NCI-H1694 (cell line): ENCODE measurements at places on chromosomes 16 and 17.

DNA sequence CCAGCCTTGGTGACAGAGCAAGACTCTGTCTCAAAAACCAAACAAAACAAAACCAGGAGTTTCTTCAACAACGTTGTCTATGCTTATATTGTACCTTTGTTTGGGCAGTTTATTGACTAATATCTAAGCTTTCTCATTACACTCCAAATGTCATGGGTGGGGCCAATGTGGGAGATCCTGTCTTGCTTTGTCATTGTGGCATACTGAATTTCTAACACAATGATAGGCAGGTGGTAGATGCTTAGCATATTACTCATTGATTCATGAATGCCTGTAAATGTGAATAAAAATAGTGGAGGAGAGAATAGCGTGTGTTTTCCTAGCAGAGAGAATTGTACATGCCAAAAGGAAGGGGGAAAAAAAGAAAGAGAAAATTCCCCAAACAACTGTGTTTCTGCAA lies 802.5 kb upstream of the EEF2KMT start:
- no peak for DNase-seq

DNA sequence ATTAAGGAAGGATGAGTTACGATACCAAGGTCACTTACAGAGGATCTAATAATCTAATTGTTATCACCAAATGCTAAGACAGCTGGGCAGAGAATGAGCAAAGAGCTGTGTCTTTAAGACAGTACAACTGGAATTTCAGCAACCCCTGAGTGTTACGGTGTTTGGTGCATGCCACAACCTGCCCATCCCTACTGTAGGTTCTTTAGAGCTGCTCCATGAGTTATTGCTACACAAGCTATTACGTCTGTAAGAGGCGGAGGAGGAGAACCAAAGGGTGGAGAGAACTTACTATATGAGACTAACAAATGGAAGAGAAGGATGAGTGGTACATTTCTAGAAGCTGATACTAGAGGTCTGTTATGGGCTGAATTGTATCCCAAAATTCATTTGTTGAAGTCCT lies 14.2 kb upstream of the C17orf78 start:
- DNase-seq, result no peak

DNA sequence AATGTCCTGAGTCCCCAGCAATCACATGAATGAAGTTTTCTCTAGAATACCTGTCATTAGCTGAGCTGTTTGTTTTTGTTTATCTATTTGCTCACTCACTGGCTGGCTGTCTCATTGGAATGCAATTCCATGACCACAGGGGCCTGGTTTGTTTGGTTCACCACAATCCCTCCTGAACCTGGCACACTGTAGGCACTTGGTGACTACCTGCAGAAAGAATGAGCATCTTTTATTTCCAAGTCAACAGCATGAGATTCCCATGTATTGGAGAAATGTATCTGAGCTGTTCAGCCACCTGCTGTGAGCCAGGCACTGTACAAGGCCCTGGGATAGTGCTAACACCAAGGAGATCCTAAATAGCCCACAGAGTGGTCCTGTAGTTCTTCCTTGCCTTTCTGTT lies 345.1 kb downstream of the XYLT1 start:
- DNase-seq, result no peak

- DNase-seq, result no peak
These were observed 14.0 kb downstream of the CCR7 start for GRCh38 chr17:40551091-40551878.

GRCh38 chr16:14585287-14585686 lies 44.8 kb downstream of the PARN start:
- DNase-seq, result no peak

GRCh38 chr16:87959391-87959990 lies 8.3 kb downstream of the BANP start:
- DNase-seq, result no peak

DNA sequence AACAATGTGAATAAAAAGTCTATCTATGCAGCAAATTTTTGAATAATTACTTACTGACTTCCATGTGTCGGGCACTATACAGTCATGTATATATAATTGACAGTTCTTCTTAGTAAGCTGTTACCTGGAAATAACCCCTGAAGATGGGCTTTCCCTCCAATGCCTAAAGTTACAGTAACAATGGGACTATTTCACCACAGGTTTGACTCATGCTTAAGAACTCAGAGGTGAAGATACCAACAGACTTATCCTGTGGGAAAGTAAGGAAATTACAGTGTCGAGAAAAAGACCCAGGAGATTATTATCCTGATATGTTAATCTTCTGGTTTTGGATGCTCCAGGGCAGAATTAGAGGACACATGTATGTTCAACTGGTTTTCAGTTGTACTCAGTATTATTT lies 601.5 kb upstream of the SOX9 start:
- no peak for DNase-seq

GRCh38 chr17:43366891-43367736 lies 31.7 kb upstream of the ARL4D start:
- no peak for DNase-seq

DNA sequence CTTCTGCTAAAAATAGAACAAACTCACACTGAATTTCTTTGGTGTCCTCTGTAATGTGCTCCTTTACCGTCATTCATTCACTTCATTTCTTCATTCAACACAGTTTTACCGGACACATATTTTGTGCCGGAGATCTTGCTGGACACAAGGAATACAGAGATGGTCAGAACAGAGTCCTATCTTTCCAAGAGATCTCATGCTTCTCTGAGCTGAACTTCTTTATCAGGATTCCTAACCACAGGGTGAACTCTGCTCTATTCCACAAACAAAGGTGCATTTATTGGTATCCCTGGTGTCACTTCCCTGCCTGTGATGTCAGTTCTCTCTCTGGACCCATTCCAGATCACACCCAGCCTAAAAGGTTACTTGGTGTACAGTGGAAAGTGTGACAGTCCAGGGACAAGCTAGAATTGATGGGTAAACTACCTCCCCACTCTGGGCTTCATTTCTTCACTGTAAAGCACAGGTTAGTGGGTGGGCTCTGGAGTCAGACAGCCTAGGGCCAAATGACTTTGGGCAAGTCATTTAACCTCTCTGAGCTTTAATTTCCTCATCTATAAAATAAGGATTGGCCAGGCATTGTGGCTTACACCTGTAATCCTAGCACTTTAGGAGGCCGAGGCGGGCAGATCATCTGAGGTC lies 4.2 kb downstream of the IFI35 start:
- DNase-seq, result no peak

- no peak for DNase-seq
These were observed 396.8 kb downstream of the SOX9 start for GRCh38 chr17:72517413-72518158.

GRCh38 chr16:88821168-88821850 lies 9.6 kb upstream of the APRT start:
- no peak for DNase-seq

DNA sequence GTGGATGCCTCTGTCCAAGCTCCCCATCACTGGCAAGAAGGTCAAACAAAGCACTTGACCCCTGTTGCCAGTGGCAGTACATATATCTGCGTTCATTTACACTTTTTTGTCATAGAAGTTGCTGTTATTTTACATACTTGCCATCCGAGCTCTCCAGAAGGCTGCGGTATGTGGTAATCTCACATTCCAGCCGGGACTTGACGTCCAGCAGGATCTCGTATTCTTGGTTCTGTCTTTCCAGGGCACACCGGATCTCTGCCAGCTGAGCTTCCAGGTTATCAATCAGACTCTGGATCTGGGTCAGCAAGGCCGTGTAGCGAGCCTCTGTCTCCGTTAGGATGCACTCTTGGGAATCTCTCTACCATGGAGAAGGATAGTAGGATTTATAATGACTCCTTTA lies 6.6 kb downstream of the KRT39 start:
- DNase-seq, result no peak
